Posterior vena cava (tissue), 2 donors: ENCODE measurements at places on chromosomes 13 and 19. TPM values are rescaled to one million over a fixed set of nuclear protein-coding genes. Genes with fewer than 3 reads are reported as not detected.

PEG3 gene
- 11.6 TPM for total RNA-seq

MIER2 gene
- 18.8 TPM for total RNA-seq

ZIC2 gene
- 0.10 TPM for total RNA-seq

CLN5 gene
- 22.0 TPM for total RNA-seq

DNA sequence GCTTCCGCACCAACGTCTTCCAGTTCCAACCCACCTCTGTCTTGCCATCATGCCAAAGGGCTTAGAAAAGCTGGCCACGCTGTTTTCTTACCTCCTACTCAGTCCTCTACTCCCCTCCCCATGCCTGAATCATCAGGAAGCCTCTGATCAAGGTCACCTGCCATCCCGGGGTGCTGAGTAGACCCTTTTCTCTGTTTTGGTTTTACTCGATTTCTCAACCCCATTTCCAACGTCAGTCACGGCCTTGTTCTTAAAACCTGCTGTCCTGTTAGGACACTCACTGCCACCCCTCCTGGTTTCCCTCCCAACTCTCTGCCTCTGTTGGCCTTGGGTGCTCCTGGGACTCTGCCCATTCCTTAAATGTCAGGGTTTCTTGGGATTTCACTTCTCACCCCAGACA is 350.1 kb downstream of the FOXO1 start:
- no peak for DNase-seq

DNA sequence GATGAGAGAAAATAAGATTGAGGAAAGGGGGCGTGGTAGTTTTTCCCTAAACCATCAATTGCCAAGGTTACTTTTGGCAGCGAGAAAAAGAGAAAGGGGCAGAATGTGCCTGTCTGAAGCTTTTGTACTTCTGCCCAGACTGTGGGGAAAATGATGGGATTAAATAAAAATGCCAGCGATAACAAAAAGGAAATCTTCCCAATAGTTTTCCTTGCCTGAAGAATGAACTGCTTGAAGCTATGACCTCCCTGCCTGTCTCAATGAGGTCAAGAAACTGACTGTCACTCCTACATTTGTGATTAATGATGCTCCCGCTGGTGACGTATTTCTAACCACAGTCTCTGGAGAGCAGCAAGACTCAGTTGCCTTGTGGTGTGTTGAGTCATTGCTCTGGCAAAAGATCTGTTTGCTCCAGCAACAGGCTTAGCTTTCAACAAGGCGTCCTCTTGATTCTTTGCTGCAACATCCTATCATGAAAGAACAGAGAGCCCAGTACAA is 1051.5 kb downstream of the DIAPH3 start:
- no peak for DNase-seq

DNA sequence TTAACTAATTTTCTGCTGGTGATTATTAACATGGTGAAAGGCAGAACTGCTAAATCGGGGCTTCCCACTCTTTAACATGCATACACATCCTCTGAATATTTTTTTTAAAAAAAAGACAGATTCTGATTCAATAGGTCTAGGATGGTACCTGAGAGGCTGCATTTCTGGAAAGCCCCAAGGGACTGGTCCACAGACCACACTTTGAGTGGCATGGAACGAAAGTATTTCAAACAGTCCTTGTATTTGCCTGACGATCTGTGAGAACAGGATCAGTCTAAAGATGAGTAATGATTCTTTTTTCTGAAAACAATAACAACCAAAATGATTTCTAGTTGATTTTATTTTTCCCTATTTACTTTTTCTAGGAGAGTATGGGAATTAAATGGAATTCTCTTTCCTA is 16.7 kb upstream of the SPART start:
- no peak for DNase-seq

GRCh38 chr13:112653071-112653470 is 36.8 kb upstream of the ATP11A start:
- DNase-seq = no peak
